ENCODE measurements at places on chromosomes 13 and 19.

- DNase-seq, result no peak
Observed at GRCh38 chr19:42021185-42021584, 27.2 kb upstream of the ATP1A3 start.

DNA sequence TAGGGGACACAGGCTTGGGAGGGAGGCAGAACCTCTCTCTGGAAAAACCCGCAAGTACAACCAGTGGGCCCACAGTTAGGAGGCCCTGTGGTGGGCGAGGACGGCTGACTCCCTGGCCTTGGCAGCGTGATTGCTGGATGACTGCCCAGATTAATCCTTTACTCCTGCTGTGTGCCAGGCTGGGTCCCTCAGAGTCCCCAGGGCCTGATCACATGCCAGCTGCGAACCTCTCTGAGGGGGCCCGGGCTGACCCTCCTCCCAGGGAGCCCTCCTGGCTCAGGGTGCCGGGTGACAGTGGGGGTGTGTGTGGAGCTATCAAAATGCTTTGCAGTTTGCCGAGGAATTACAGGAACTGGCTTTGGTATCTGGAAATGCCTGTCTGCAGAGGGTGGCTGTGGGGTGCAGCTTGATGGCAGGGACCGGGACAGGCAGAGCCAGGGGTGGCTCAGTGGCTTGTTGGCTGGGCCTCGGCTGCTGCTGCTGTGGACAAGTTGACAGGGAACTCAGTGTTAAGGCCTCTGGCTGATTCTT is 48.9 kb downstream of the DNM2 start:
- DNase-seq, result no peak

DNA sequence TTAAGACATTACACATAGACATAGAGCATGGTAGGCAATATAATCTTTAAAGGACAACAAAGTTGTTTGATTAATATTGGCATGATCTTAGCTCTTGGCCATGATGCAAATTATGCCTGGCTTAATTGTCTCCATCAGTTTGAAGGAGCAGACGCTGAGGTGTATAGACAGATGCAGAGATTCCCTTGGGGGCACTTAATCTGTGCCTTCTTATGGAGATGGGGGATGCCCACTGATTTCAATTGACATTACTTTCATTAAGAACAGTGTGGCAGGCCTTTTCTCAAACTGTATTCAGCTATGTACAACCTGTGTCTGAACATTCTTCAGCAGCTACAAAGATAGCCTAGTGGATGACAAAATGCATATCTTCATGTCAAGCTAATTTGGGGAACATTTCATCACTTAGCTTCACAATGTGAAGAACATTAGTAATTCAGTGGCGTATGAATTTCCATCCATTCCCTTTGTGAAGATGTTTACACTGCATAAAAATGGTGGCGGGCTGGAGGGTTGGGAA is 85.3 kb upstream of the MYCBP2 start:
- DNase-seq, result no peak

DNA sequence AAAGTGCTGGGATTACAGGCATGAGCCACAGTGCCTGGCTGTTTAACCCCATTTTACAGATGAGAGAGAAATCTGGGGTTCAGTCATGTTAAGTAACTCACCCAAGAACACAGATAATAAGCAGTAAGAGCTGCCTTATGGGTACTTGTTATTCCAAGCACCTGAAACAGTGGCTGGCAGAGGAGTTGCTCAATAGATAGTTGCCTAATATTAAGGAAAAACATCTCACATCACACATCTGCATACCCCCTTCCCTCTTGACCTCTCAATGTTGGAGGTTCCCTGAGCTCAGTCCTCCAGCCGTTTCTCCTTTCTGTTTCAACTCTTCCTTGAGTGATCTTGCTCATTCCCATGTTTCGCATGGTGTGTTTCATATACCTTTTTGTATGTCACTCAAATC is 401.9 kb downstream of the KLF12 start:
- DNase-seq, result no peak

- no peak for DNase-seq
Observed at GRCh38 chr19:46515879-46516350, 20.2 kb upstream of the PNMA8B start.

DNA sequence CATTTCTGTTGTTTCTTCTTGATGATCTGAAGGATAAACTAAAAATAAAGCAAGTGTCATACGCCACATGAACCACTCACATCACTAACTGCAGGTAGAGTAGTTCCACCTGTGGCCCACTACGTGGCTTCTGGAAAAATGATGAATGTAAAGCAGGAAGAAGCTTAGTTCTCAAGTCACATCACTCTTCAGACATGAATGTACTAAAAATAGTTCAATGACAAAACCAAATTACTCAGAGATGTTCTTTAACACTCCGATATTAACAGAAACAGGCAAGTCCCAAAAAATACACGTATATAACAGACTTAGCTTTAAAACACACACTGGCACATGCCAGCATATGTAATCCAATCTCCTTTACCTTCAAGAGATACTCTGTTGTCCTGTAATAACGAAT is 21.6 kb downstream of the RAB20 start:
- DNase-seq, result no peak

DNA sequence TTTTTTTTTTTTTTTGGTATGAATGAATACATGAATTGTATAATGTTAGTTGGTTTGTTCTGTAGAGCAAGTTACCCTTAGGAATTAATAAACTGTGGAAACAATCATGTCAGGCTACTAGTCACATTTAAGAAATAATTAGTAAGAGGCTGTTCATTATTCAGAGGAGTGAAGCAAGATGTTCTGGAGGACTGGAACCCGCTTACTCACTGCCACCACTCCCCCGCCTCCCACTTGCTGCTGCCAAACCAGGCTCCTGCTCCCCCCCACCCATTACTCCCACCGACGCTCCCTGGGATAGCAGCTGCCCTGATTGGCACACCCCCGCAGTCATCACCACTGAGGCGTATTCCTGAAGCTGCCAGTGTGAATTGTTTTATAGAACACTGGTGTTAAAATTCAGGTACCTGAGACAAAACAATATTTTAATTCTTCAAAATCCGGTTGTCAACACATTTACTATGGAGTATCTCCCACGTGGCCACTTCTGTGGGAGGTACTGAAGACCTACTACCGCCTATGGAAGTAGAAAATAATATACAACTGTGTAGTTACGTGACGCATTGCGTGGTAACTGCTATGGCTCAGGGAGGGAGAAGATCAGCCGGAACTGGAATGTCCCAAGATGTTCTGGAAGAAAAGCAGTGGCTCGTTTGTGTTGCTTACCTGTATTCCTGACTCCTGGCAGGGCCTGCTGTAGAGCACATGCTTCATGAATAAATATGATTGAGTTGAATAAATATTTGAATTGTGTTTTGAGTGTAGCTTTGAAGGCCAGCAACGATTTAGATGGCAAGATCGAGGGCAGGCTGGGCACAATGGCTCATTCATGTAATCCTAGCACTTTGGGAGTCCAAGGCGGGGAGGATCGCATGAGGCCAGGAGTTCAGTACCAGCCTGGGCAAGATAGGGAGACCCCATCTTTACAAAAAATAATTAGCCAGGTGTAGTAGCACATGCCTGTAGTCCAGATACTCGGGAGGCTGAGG is 1.7 kb downstream of the DPY19L3 start:
- DNase-seq, result no peak

DNA sequence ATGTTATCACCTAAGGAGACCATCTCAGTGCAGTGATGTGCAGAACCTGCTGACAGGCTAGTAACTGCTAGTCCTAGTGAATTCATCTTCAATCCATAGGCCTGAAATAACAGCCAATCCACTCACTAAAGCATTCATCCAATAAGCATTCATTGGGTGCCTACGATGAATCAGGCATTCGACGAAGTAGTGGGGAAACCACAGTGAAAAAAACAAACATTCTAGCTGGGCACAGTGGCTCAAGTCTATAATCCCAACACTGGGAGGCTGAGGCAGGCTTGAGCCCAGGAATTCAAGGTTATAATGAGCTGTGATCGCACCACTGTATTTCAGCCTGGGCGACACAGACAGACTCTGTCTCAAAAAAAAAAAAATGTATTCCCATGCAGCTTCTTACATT is 135.6 kb downstream of the RNF17 start:
- no peak for DNase-seq

Data from activated T-cell treated with anti-CD3 and anti-CD28 coated beads, Interleukin-2, amount 50 U/mL, for 24 hours (primary cell).